Activated CD8-positive, alpha-beta T cell treated with anti-CD3 and anti-CD28 coated beads, Interleukin-2, amount 10 ng/mL, durations not matched to agents 7 days and 5 days (primary cell): ENCODE measurements at places on chromosomes 7 and 10.

- DNase-seq, result no peak
Measured at GRCh38 chr7:87359366-87359765, 13.9 kb downstream of the CROT start.

DNA sequence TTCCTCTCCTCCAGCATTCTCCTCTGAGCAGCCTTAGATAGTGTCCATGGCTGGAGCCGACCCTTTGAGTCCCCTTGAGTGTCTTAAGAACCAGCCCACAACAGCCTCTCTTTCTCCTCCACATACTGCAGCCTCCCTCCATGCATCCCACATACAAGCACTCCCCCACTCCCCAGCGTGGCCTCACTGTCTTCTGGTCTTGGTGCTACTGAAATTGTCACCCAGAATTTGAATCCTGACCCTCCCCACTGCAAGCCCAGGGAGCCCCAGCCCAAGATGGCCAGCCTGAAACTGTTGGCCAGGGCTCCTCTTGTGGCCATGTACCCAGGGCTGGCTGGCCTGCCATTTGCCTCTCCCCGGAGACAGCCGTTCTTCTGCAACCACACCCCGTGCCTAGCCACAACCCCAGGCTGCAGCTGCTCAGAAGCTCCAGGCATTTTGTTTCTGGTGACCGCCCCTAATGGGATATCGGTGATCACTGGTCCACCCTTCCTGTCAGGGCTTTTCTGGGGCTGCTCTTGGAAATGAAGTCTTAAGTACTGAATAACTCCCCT, 18.8 kb upstream of the SH2D4B start:
- no peak for DNase-seq

DNA sequence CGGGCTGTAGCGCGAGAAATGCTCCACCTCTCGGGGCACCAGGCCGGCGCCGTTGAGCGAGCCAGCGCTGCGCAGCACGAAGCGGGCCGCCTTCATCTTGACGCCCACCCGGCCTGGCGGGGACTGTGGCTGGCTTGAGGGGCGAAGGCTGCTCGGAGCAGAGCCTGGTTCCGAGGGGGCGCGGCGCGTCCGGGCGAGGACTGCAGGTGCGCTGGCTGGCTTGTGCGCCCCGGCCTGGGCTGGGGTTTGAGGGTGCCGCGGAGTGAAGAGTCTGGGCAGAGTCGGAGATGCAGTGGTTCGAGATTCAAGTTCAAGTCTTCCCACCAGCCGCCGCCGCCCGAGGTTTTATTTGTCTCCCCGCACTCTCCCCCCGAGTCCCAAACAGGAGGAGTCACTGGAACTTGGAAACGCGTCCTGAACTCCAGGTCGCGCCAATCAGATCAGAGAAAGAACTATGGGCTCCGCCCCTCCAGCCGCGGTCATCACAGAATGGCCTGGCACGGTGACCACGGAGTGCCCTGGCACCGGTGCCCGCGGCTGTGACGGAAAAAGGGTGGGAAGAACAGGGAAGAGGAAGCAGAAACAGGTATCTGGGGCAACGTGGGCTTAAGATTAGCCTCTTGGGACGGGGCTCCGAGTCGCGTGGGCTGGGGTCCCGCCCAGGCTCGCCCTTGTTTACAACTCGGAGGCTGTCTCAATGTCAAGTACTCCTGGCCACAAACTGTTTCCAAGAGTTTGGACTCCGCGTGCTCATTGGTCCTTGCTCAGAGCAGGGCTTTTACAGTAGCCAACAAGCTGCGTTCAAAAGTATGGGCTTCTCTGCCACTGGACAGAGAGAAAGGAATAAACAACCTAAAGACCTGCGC, at the start of gene PDK4:
Gene PDK4, minus strand, starts transcription at position 319 of the 866 bp plus-strand sequence. Its CDS starts 223 bp downstream, at position 96.
- no peak for DNase-seq

GRCh38 chr10:84176351-84176750, 2.8 kb downstream of the GPR15LG start:
- no peak for DNase-seq

DNA sequence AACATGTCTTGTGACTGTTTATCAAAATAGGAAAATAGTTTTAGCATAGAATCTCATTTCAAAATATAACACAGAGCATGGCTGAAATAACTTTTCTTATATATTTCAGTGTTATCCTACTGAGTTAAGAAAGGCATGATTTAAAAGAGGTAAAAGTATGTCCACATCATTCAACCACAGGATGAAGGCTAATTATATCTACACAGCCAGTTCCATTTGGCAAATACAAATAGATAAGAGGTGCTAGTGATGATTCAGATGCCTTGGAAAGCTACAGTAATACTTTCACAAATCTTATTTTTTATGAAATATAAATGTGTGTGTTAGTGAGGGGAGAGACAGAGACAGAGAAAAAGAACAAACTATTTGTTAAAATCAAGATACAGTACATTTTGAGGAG, 42.9 kb upstream of the PCDH15 start:
- DNase-seq, result no peak

DNA sequence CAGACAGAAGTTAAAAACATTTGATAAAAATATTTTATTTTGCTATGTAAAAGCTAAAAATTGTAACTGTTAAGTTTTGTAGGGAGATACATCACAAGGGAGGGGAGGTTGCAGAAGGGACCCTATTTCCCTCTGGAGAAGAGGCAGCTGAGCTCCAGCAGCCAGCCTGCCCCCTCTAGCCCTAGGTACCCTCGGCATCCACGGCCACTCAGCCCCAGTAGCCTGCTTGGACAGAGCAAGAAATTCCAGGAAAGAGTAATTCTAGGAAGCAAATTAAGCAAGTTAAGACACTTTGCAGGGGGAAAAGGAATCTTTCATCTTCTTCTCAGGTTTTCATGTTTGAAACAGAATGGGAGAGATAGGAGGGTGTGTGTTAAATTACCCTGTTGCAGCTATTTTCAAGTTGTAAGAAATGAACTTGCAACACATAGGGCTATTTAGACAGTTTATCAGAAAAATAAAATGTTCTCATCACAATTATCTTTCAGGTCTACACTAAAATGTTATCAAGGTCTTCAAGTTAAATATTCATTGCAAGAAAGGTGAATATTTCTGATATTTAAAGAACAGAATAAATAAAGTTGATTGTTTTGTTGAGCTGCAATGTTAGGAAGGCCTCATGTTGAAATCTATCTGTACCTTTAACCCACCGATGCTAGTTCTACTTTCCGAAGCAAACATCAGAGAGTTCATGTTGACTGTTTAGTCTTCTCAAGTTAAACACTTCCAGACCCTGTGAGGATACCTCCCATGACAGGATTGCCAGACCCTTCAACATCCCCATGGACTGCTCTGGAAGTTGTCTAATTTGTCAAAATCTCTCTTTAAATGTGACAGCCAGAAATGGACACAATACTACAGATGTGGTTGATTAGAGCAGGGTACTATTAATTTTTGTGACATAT, 5.5 kb downstream of the SGCE start:
- no peak for DNase-seq

GRCh38 chr10:52465202-52465601, 151.1 kb downstream of the DKK1 start:
- no peak for DNase-seq

GRCh38 chr10:91598211-91598977, 34.5 kb downstream of the PPP1R3C start:
- DNase-seq, result no peak

- peak; percentile 9 for DNase-seq
Measured at GRCh38 chr10:132109341-132110110, 43.8 kb downstream of the JAKMIP3 start.

DNA sequence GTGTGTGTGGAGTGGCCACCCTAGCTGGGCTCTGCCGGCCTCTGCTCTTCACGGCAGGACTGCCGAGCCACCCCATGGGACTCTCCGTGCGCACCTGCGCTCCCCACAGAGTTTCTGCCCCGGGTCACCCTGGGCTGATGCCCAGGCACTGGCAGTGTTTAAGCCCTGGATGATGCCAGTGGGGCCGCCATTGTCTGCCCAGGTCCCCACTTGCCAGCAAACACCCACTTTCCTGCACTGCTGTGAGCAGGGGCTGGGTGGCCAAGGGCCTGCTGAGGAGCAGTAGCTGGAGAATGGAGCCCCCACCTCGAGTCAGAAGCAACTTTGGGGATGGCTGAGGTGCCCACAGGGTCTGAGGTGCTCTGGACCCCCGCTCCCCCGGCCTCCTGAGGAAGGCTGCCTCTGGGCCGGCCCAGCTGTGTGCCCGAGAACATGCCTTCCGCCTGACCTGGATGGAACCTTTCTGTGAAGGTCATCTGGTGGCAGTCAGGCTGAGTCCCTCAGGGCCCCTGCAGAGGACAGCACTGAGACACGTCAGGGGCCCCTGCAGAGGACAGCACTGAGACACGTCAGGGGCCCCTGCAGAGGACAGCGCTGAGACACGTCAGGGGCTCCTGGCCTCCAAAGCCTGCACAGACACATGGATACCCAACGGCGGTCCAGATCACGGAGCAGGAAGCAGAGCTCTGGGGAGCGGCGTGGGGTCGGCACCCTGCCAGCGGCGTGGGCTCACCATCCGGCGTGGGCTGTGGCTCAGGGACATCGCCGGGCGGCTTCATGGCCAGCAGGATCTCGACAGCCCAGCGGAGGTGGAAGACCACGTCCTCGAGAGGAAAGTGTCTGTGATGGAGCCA, 62.0 kb downstream of the CFAP46 start:
- DNase-seq, result no peak

DNA sequence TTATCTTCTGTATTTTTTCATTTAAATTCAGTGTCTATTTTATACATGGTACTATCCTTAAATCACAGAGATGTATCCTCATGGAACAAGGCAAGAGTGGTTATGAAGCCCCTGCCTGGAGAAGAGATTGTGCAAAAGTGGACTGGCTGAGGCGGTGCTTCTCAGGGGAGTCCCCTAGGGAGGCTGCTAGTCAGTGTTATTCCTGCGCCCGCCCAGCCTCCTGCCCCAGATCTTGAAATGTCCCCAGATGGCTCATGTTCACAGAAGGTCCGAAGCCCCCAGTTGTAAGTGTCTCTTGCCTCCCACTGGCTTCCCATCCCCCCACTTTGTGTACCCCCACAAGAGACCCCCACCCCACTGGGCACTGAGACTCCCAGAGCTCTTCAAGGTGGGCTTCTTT, 366.9 kb downstream of the TNS3 start:
- DNase-seq, result no peak

DNA sequence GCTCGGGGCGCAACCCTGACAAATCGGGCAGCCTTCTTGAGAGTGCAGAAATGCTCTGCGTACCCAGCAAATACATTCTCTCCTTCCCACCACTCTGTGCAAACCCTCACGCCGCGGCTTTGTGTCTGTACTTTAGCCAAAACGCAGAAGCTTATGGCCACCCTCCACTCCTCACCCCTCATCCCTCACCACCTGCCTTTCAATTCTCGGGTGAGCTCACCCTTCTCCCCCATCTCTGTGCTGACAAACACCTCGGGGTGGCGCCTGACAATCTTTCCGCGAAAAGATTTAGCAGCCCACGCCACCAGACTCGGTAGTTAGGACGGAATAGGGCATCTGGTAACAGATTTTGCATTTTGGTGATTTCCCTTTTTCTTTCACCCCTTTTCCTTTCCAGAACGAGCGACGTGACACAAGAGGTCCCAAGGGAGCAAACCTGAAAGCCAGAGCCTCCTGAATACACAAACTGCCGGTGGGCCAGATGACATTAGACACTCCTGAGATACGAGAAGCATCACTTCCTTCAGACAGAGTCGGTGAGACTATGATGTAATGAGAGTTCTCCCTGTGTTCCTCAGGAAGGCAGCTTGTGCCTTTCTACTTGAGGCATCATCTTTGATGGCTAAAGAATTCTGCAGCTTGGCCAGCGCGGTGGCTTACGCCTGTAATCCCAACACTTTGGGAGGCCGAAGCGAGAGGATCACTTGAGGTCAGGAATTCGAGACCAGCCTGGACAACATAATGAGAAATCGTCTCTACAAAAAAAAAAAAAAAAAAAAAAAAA, 671 bp upstream of the ATAD1 start:
- peak; percentile 75 for DNase-seq

DNA sequence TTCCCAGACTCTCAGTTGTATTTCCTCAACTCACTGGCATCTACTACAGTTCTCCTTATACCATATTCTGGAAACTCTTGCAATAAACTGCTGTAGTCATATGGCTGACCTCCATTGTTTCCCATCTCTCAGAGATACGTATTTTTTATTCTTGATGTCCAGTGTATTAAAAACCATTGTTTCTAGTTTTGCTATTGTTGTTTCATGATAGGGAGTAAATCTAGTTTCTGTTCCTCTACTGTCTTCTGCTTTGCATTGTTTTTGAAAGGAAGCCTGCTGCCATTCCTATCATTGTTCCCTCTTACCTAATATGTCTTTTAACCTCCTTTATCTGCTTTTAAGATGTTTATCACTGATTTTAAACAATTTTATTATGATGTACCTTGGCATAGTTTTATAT, 255.0 kb downstream of the ADK start:
- no peak for DNase-seq

DNA sequence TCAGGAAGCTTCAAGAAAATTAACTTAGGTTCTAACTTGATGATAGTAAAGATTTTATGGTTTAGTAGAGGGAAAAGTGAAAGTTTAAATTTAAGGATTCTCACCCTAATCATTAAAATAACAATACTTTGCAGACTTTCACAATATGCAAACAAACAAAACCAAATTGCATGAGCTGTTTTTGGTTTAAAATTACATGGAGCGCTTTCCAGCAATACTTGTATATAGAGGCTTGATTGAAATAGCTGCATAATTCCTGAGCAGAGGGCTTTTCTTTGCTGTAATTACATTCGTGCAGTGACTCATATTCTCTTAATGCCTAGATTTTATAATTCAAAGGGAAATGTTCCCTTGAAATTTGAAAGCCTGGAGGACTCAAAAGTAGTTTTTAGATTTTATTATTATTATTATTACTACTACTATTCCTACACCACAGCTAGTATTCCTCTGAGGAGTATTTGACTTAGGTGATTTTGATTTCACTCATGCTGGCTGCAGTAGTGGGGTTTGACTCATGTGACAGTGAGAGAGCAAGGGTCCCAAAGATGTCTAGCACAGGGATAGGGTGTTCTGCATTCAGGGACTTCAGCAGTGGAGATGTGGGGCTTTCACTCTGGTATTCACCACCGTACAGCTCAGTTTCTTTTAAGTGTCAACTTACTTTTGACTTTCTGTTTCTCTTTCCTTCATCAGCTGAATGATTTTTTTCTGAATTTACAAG, 138.1 kb downstream of the ADAM22 start:
- no peak for DNase-seq

DNA sequence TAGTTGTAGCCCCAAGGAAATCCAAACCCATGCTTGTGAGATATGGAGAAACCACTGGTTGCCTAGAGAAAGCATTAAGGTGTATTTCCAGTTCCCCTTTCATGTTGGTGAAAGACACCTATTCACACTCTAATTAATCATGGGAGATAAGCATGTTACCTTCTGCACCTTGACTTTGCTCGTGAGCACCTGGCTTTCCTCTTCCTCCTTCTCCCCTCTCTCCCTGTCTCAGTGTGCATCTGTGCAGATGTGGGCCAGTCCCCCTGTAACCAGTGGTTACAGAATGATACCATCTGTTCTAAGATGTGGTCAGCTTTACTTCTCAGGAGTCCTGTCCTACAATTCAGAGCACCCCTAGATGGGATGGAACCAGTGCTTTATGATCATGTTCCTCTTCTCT, 160.6 kb downstream of the LCOR start:
- no peak for DNase-seq

- no peak for DNase-seq
Measured at GRCh38 chr7:50591098-50591479, 25.9 kb upstream of the DDC start.

- no peak for DNase-seq
Measured at GRCh38 chr10:132373241-132373955, 23.6 kb upstream of the PWWP2B start.
